Stimulated activated CD8-positive, alpha-beta memory T cell treated with anti-CD3 and anti-CD28 coated beads, Interleukin-4, amount 100 ng/mL, for 1 hour (primary cell): ENCODE measurements at places on chromosomes 5 and 9.

- DNase-seq = no peak
These were observed 29.1 kb downstream of the JADE2 start for GRCh38 chr5:134554319-134555222.

DNA sequence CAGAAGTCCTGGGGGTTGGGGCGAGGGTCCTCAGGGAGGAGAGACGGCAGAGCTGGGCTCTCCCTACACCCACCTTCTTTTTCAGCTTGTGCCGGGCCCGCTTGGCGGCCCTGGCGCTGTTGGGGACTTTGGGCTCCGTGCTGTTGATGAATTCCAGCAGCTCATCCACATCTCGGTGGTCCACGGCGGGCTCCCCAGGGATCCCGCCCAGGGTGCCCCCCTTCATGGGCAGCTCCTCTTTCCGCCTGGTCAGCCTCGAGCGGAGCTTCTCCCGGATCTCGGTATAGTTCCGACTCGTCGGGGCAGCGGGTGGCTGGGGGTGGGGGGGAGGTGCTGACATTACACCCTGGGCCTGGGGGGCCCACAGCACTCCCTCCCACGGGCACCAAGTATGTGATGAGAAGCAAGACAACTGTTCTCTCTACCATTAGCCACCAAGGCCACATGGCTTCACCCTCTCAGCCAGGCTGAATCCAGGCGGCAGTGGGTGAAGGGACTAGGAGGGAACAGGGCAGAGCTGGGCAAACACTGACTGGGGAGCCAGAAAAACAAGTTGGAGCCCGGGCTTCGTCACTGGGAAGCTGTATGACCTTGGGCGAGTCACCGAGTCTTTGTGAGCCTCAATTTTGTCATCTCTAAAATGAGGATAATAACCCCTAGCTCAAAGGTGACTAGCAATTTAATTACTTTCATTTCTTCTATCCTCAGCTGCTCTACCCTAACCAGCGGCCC is 14.6 kb upstream of the DDX41 start:
- no peak for DNase-seq

DNA sequence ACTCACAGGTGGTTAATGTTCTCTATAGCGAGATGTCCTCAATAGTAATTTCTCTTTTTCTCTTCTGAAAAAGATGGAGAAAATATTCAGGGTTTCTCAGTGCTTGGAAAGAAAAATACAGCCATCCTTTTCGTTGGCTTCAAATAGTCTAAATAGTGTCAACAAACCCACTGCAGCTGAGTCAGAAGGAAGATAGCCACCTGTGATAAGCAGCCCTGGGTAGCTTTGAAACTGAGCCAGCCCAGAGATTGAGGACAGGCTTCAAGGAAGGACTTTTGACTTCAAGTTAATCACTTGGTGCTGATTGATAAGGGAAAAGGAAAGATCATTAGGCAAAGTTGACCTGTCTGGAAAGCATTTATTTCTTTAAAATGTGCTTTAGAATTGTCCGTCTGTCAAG is 78.7 kb upstream of the TYRP1 start:
- DNase-seq = no peak

GRCh38 chr5:25862276-25862675 is 1176.1 kb downstream of the CDH9 start:
- no peak for DNase-seq

DNA sequence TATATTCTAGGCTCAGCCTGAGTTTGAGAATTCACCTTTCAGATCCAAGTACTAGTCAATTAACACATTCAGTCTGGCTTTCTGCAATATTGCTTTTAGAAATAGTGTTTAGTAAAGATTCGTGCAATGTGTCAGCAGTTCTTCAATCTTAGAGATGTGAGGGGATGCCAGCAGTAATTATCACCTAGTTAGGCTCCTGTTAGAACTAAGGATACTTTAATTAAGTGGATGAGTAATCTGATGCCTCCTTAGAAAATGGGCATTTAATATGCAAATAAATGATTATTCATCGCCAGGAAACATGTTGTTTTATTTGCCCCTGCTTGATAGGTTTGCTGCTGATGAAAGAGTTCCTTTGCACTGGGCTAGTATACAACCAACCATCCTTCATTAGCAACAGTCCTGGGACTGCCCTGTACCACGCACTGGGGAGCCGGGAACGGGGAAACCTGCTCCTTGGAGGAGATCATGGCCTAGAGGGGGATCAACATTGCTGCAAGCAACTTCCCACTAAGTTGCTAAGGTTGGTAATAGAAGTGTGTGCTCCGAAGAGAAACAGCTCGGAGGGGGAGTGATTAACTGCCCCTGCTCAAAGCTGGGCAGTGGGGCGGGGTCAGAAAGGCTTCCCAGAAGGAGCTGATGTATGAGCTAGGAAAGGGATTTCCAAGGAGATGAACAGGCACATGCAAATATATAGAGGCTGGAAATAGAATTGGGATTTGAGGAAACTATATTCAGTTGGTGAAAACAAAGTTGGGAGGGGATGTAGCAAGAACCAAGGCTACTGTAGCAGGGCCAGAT is 231.8 kb downstream of the DRD1 start:
- no peak for DNase-seq

GRCh38 chr5:98415663-98416062 is 357.8 kb upstream of the RGMB start:
- no peak for DNase-seq

GRCh38 chr5:57753446-57753845 is 270.8 kb upstream of the ACTBL2 start:
- no peak for DNase-seq

DNA sequence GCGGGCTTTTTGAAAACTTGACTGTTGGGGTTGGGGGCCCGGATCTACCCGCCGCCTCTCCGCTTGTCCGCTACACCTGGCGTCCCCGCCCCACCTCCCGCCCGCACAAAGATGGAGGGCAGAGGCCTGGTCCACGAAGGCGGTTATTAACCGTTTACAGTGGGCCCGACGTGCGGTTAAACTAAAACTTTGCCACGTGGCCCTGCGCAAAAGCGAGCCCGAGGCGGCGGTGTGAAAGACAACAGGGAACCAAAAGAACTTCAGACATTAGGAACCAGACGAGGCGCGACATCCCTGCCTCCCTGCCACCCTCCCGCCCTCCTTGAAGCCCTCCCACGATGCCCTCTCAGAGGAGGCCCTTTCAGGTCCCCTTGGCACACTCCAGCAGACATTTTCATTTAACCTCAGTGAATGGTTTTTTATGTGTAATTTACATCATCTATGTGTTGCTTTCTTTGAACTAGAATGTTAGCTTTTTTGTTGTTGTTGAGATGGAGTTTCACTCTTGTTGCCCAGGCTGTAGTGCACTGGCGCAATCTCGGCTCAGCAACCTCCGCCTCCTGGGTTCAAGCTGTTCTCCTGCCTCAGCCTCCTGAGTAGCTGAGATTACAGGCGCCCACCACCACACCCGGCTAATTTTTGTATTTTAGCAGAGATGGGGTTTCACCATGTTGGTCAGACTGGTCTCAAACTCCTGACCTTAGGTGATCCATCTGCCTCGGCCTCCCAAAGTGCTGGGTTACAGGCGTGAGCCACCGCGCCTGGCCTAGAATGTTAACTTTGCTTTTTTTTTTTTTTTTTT is 999 bp upstream of the HNRNPA0 start:
- no peak for DNase-seq

DNA sequence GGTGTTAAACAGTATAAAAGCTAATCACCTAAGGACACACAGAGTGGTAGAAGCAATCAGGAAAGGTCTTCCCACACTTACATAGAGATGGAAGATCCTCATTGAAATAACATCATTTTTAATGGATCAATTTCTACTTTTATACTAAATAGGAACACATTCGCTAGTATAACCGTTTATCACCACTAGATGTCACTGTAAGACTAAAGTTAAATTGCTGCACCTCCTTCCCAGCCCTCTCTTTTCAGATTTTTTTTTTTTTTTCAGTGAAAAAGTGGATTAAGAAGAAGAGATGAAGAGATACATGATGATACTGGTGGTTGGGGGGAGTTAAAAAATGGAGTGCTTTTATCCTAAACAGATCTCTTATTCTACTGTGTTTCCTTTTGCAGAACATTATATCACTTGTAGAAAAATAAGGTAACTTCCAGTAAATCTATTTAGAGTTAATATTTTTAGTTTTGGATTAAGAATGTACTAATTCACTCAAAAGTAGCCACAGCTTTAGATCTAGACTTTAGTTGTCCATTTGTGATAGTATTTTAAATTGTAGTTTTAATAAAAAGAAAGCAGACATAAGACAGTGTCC is 116.9 kb upstream of the ARRDC3 start:
- no peak for DNase-seq

DNA sequence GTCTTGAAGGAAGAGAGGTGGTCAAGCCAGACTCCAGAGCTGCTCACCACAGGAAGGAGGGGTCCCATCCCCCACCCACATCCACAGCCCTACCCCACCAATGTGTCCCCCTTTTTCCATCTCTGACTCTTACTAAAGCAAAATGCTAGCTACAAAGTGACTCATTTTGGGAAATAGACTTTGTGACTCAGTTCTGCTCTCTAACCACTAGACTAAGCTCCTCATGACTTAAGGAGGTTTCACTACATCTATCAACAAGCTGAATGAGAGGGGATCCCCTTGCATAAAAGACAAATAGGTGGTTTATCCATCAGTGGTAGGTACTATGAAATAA is 35.1 kb upstream of the ADRB2 start:
- no peak for DNase-seq

- no peak for DNase-seq
These were observed 70.1 kb upstream of the MAN2A1 start for GRCh38 chr5:109619606-109620005.

DNA sequence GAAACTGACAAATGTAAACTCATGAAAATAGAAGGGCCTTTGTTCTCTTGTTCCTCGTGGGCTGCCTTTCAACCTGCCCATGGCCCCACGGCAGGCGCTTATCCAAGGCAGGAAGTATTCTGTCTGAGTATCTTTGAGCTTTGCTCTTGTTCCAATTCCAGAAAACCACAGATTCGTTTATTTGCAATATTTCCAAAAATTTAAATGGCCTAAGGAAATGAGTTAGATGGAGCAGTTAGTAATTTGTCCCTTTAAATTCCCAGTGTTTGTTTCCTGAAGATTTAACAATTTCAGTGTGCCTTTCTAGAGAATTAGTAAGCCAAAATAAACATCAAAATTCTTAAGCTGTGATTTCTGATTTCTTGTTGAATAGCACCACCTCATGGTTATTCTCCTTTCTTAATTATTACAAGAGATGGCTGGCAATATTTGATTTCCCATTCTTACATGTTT is 299.4 kb upstream of the RASA1 start:
- DNase-seq = no peak

- DNase-seq = no peak
These were observed 564 bp upstream of the TOR2A start for GRCh38 chr9:127735530-127736185.

DNA sequence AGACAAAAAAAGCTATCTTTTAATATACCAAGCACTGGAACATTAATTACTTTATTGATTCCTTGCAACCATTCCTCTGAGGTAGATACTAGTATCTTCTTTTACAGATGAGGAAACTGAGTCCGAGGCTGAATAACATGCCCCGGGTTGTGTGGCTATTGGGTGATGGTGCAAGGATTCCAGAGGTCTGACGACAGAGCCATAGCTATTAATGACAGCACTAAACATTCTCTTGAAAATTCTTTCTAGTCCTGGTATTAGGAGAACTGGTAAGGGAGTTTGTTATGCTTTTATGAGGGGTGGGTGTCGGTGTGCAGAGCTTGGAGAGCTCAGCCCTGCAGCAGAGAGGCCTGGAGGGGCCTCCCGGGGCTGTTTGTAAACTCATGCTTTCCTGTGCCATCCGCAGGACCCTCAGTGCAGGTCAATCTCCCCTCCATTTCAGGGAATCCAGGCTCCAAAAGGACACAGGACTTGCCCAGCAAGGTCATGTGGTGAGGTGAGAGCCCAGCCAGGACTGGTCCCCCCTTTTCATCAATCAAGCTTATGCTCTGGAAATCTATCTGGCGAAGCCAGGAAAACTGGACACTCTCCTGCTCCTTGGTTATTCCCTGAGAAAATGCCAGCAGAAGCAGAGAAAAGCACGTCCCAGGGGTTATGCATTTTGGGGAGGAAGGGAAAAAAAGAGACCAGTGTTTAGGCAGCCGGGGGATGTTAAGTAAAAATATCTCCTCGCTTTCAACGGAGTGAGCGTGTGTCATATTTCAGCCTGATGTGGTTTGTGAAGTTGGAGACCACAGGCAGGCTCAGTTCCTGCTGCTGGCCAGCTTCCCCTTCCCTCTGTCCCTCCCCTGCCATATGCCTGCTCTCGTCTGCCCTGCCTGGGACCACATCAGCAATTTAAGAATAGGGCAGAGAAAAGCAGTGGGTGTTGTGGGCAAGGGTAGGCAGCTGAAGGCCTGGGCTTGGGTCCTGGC is 3.7 kb downstream of the GSN start:
- DNase-seq = no peak

GRCh38 chr5:144189800-144190429 is 19.2 kb downstream of the KCTD16 start:
- DNase-seq = peak; percentile 28

- no peak for DNase-seq
These were observed 81.2 kb downstream of the ZNF366 start for GRCh38 chr5:72426019-72426418.

- DNase-seq = no peak
These were observed 1.1 kb upstream of the PLEKHG4B start for GRCh38 chr5:90590-91547.

DNA sequence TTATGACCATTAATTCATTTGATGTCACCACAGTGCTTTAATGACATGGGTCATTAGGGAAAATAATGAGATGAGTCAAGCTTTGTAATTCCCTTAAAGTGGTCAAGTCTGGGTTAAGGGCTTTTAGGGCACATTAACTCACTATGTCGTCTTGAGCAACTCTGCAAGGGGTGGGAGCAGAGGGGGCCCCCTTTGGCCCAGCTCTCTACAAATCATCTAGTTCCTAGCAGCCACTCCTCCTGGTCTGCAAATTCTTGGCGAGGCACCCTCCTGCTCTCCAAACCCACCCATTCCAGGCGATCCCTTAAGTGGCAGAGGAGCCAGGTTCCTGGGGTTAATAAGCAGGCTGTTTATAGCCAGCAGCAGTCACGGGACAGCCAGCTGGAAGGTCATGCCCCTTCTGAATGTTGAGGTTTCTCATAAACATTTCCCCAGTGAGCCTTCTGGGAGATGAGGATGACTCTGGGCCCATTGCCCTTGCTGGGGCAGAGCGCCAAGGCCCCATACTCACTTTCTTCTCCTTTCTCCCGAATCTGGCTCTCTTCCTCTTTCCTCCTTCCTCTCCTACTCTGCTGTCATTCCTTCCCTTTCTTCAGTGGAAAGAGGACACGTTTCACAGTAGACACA is 14.3 kb upstream of the GPX3 start:
- no peak for DNase-seq

DNA sequence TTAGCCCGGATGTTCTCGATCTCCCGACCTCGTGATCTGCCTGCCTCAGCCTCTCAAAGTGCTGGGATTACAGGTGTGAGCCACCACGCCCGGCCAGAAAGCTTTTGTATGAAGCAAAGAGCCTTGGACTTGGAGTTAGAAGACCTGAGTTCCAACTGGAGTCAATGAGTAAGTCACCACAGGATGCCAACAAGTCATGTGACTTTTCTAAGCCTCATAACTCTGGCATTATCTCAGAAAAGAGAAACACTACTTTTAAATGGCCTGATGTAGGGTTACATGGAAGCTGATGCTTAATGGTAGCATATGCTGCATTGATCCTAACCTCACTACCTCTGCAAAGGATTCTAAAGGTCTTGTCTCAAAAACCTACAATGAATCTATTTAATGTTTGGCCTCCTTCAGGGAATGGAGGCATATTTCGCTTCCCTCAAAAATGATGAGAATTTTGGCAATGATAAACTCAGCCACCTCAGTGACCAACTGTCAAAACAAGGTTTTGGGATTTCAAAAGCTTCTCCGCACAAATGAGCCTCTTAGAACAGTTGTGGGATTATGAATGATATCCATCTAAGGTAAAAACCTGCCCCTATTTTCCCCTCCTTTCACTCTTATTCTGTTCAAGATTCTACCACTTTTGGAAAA is 236.8 kb downstream of the ACTL7B start:
- DNase-seq = no peak

GRCh38 chr5:14239951-14240350 is 96.8 kb downstream of the TRIO start:
- no peak for DNase-seq
